Myocyte (in vitro differentiated cells): ENCODE measurements at places on chromosomes 12 and 14.

- no peak for DNase-seq
Measured at GRCh38 chr12:107622001-107622400, 63.6 kb upstream of the PWP1 start.

DNA sequence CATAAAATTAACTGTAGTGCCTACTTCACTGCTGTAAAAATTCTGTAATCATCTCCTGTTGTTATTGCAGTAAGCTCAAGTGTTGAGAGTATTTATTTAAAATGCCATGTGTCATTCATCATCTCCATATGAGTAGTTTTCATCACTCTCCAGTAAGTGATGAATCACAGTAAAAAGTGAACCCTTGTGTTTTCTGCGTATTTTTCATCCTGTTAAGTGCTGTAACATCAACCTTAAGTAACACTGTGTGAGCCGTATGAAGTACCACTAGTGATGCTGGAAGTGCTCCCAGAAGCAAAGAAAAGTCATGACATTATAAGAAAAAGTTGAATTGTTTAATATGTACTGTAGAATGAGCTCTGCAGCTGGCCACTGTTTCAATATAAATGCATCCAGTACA, 55.4 kb downstream of the SLCO1B3 start:
- no peak for DNase-seq

GRCh38 chr14:72869407-72870329, 24.2 kb downstream of the DPF3 start:
- DNase-seq, result peak; percentile 39

DNA sequence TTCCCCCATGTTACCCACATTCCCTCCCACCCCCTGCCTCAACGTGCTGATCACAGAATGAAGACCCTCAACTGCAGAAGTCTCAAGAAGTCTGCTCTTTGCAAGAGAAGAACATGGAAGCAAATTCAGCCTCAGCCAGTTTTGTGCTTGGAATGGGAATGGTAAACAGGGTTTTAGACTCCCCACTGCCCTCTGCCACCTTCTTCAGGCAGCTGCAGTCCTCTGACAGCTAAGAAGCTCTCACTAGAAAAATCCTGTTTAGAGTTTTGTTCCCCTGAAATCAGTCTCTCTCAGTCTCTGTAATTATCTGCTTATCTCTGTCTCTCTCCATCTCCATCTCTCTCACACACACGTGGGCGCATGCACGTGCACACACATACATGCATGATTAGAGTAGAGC, 85.4 kb downstream of the CRACR2A start:
- peak; percentile 11 for DNase-seq

GRCh38 chr12:1234073-1234472, 243.1 kb downstream of the ERC1 start:
- DNase-seq, result peak; percentile 49

- no peak for DNase-seq
Measured at GRCh38 chr12:3837049-3837448, 36.1 kb downstream of the PARP11 start.

DNA sequence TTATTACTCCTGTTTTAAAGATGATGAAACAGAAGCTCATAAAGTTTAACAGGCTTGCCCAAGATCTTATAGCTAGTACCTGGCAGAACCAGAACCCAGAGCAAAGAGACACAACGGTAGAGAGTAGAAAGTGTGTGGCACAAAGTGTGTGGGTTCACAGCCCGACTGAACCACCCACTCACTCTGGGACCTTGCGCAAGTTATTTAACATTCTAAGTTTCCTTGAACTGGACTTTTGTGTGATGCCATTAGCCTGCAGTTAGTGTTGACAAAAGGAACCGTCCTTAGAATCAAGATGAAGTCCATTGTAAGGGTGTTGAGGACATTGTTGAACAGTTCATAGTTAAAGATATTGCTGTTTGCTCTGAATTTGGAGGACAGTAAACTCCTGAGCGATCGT, 29.9 kb upstream of the RIC8B start:
- no peak for DNase-seq

DNA sequence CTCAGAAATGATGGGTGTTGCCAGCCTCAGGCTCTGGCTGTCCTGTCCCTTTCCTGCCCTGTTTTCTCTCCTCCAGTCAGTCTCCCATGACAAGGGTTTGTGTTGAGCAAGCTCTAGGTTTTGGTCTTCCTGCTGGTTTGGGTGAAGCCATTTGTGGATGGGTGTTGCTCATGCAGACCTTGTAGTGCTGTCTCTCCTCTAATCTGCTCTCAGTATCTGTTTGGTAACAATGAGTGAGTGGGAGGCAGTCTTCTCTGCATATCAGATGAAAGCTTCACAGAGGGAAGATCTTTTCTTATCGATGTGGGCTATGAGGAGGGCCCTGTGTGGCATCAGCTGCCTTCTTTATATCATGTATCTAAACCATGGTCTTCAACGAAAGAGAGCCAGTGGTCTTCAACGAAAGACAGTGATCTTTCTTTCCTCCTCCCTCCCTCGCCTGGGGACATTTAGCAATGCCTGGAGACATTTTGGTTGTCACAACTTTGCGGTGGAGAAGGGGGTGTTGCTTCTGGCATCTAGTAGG, 3.6 kb downstream of the CMA1 start:
- DNase-seq, result no peak

DNA sequence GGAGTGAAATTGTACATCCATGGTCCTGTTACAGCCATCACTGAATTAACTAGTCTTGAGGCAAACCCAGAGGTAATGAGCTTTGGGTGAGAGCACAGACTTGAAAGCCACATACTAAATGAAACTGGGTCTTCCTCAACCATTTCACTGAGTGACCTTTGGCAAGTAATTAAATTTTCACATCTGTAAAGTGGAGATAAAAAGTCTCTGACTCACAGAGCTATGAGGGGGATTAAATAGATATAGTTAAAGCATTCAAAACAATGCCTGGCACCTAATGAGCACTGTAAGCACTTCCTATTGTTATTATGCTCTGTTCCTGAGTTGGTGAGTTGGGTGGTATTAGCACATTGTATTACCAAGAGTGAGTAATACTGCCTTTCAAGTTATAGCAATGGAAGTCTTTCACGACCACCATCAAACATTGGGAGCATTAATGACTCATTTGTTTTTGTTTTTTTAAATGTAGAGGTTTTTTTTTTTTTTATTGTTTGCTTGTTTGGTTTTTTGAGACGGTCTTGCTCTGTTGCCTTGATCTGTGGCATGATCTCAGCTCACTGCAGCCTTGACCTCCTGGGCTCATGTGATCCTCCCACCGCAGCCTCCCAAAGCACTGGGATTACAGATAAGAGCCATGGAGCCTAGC, 12.5 kb upstream of the STRN3 start:
- DNase-seq, result no peak
